ENCODE measurements at places on chromosomes 16 and 17. TPM values are rescaled to one million over a fixed set of nuclear protein-coding genes. Genes with fewer than 3 reads are reported as not detected.

The RCVRN gene
- 0.48 TPM for polyA plus RNA-seq

The TMEM235 gene
- polyA plus RNA-seq = not detected

The CORO7 gene
- 15.6 TPM for polyA plus RNA-seq

The KRTAP17-1 gene
- polyA plus RNA-seq = not detected

The BICDL2 gene
- 8.3 TPM for polyA plus RNA-seq

The KRT9 gene
- not detected for polyA plus RNA-seq

The MYOCD gene
- polyA plus RNA-seq = 59.4 TPM

The SLX1B gene
- 37.4 TPM for polyA plus RNA-seq

The DNAH2 gene
- 0.16 TPM for polyA plus RNA-seq

The TEX19 gene
- polyA plus RNA-seq = not detected

The NOL3 gene
- polyA plus RNA-seq = 66.6 TPM

The FLYWCH2 gene
- polyA plus RNA-seq = 49.9 TPM

The ITGB3 gene
- 19.2 TPM for polyA plus RNA-seq

DNA sequence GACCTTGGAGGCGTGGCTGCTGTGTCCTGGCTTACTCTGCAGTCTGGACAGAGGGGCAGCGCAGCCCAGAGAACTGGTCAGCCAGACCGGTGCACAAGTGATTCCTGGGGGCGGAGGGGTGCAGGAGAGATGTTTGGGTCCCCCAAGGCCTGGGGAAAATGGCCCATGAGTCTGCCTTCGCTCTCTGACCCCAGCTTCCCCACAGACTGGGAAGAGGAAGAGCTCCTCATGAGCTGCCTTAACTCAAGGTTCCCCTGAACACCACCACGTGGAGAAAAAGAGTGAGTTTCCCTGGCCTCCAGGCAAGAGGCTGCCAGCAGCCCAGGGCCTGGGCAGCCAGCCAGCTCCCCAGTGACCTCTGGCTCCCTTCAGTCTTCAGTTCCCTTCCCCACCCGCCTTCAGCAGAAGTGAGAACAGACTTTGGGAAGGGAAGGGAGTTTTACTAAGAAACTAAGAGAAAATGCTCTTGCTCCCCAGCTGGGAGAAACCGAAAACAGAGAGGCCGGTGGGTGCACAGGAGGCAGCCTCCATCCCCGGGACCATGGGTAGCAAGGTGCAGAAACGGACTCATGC is 2.0 kb upstream of the C17orf99 start:
- no peak for DNase-seq

- no peak for DNase-seq
These were observed 161.8 kb downstream of the RPTOR start for GRCh38 chr17:80706463-80706867.

DNA sequence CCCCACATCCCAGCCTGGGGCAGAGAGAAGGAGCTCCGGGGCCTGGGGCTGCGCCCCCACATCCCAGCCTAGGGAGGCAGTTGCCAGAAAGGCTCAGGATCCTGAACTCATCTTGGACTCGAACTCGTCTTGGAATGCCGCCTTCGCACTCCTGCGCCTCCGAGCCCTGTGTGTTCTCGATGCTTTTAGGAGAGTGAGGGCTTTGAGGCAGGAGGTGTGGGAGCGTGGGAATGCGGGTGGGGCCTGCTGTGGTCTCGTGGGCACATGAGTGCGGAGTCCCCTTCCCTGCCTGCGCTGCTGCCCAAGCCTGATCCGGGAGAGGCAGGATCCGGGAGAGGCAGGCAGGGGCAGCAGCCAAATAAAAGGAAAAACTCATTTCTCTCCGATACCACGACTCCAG is 1.2 kb downstream of the BHLHA9 start:
- DNase-seq = no peak

DNA sequence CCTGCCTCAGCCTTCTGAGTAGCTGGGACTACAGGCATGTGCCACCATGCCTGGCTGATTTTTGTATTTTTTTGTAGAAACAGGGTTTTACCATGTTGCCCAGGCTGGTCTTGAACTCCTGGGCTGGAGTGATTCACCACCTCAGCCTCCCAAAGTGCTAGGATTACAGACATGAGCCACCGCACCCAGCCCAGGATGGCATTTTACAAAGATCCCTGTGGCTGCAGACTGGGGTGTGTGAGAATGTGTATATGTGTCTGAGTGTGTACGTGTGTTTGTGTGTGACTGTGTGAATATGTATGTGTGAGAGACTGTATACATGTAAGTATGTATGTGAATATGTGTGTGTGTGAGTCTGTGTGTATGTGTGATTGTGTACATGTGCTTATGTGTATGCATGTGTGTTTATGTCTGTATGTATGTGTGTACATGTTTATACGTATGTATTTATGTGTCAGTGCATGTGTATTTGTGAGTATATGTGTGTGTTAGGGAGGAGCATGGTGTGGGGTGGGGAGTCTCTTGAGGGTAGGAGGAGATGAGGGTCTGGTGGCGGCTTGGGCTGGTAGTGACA is 17.0 kb downstream of the RPTOR start:
- DNase-seq = no peak

DNA sequence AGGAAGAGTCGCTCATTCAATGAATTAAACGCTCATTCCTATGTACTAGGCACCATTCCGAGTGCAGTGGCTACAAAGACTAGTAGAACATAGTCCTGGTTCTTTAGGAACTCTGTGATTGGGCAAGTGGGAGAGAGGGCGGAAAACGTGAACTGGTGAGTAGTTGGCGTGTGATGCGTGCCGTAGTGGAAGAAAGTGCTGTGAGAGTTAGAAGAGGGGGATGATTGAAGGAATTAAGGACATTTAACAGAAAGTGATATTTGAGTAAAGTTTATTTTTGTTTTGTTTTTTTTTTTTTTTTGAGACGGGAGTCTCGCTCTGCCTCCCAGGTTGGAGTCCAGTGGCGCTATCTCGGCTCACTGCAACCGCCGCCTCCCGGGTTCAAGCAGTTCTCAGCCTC is 7.9 kb upstream of the SLFN14 start:
- DNase-seq = no peak

DNA sequence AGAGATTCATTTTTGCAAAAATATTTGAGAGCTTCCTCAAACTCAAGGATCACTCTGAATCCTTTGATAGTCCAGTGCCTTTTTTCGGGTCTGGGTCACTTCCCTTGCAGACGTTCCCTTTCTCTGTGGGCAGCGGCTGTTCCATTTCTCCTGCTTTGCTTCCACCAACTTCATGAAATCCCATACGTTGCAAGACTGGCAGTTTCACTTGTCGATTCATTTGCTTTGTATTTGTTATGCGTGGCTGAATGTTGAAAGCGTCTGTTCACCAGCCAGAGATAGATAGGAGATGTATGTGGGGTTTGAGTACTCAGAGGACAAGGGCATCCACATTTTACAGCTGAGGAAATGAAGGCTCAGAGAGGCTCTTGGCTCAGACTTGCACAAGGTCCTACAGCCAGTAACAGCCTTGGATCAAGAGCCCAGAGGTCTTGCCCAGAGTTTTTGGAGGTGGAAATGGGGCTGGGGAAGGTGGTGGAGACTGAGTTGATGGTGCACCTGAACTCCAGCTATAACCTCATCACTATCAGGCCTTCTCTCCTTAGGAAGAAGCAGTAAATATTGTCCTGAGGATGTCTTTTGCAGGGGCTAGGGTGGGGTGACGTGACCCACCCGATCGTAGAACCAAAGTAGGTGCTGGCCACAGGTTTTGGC is 1.3 kb upstream of the CCDC102A start:
- no peak for DNase-seq

DNA sequence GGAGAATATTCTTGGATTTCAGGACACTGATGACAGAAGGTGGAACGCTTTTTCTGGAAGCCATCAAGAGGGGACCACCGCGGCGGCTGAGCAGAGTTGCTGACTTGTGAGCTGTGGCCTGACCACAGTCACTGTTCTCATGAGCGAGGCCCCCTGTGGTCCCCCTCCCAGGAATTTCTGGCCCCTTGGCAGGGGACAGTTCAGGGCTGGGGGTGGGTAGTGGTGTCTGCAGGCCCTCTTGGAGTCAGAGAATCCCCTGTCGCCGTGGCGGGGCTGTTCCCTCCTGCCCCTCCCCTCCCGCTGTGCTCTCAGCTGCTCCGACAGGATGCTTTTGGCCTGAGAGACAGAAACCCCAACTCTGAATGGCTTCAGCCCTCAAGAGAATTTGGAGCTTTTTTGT is 292.0 kb downstream of the SEC14L1 start:
- no peak for DNase-seq

GRCh38 chr17:8117980-8118768 is at the start of gene ALOXE3:
TSS of gene ALOXE3 (minus strand) at chr17:8118514. CDS start at chr17:8117990, 524 bp downstream.
- no peak for DNase-seq

- no peak for DNase-seq
These were observed 135.0 kb downstream of the COPRS start for GRCh38 chr17:31724026-31724425.

- no peak for DNase-seq
These were observed 128.4 kb downstream of the GSG1L start for GRCh38 chr16:27935076-27935475.

GRCh38 chr16:19245326-19245925 is 40.1 kb upstream of the CLEC19A start:
- DNase-seq = no peak

DNA sequence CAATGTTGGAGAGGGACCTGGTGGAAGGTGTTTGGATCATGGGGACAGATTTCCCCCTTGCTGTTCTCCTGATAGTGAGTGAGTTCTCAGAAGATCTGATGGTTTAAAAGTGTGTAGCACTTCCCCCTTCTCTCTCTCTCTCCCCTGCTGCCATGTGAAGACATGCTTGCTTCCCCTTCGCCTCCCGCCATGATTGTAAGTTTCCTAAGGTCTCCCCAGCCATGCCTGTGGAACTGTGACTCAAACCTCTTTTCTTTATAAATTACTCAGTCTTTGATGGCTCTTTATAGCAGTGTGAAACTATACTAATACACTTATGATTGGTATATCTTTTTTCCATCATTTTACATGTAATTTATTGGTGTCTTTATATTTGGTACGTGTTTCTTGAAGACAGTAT is 13.4 kb downstream of the ADGRG5 start:
- no peak for DNase-seq

DNA sequence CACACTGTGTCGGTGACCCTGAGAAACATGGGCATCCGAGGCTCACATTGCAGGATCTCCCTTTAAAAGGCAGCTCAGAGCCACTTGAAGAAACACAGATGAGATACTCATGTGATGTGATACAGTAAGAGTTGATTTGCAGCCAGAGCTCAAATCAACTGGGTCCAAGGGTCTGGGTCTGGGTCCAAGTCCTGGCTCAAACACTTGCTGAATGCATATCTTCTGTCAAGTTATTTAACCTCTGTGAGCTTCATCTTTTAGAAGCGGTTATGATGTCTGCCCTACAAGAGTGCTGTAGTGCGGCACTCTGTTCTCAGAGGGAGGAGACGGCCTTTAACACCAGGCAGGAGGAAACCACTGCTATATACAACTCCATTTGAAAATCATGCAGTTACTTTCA is 6.4 kb downstream of the KRT38 start:
- DNase-seq = no peak

DNA sequence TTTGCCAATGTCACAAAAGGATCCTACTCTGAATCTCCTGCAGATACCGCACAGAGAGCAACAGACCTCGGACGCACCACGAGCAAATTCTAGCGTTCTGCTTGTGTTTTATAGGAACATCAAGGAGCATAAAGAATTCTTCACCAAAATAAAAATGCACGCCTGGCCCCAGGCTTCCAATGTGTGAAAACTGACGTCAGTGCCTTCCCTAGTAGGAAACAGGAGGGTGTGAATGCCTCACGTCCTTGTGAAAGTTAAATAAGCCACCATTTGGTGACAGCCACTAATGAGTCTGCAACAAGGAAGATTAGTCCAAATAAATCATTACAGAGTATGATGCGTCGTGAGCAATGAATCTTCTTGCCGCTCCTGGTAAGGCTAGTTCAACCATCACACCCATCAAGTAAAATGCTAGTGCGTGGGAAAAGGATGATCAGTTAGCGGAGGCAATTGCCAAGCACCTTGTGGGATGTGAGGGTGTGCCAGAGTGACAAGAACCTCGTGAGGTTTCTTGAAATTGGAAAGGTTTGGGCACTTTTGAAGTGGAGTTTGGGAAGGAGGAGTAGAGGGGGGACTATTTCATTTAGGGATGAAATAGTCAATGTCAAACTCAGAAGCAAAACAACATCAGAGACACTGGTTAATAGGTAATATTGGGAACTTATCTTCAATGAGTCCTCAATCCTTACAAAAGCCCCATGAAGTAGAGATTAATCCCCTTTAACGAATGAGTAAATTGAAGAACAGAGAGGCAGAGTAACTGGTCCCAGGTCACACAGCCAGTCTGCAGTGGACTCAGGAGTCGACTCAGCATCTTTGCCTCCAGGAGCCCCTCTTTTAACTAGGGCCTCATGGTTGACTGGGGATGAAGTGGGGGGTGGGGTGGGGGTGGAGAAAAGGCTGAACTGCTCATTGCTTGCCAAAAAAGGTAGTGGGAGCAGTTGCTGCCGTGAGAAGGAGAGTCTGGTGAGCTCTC is 238.8 kb downstream of the SLC39A11 start:
- DNase-seq = no peak

GRCh38 chr16:52492789-52493357 is 54.1 kb downstream of the TOX3 start:
- DNase-seq = no peak

GRCh38 chr17:65278050-65278819 is 141.1 kb downstream of the RGS9 start:
- no peak for DNase-seq

DNA sequence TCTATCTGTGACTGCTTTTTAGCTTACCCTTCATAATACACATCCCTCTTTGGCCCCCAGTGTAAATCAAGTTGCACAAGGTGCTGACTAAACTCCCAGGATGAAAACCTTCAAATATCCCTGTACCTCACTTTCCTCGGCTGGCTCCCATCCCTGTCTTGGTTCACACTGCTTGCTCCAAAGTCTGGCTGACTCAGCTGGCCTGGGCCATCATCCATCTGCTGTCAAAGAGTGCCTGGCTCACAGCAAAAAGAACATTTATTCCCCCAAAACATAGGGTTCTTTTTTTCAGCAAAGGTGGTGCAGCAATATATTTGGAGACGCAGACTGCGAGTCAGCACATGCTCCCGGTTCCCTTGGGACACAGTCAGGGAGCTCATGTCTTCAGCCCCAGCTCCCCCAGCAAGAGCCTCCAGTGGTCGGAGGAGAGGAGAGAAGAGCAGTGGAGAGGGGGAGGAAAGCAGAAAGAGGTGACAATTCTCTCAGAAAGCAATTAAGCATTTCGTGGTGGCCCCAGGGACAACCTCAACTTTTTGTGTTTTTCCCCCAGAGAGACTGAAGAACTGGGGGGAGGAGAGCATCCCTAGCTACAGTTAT is 26.1 kb downstream of the GPR142 start:
- no peak for DNase-seq

DNA sequence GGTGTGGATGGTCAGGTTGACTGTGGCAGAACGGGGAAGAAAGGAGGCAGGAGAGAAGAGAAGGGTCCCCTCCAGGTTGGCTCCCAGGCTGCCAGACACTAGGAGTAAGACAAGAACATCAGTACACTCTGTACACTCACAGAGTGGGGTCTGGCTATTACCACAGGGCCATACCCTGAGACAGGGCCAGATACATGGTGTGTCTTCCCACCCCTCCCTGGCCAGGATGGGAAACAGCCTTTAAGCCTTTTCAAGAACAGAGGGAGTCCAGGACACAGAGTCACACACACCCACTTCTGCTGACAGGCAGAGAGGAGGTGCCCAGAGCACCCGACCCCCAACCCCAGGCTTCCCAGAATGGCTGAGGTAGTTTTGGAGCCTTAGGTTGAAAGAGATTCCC is 99.4 kb downstream of the LITAF start:
- DNase-seq = no peak

GRCh38 chr17:3635474-3636153 is 436 bp downstream of the SHPK start:
- DNase-seq = no peak
